ENCODE measurements at places on chromosomes 3 and 15.
A peak's percentile ranks its signal among the peaks of the same experiment; 100 is the strongest.

DNA sequence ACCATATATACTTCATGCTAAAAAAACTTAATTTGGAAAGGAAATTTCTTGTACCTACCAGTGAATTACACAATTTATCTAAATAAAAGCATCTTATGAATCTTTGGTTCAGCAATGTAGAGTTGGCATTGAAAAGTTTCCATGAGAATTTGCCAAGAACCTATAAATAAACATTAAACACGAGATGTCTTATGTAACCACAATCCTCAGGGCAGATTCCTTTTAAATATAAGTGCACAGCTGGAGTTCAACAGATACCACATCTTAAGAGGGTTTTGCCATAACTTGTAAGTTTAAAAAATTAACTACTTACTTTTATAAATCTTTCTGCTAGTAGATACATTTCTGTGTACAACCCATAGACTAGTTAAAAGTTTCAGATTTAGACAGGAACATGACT, 499.3 kb upstream of the ARRDC4 start:
- DNase-seq, result no peak

DNA sequence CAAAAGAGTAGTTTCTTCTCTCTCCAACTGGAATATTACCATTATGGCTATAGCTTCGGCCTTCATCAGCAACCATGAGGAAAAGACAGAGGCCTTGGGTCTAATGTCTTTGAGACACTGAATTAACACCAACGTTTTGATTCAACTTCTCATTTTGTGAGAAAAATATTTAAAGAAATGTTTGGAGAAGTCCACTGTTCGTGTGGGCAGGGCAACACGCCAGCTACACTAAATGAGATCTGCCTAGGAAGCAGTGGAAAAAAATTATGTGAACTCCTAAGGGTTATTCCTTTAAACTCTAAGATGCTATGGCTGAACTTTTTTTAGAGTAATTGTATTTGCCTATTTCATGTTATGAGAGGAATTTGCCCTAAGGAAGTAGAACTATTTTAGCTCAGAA, 41.8 kb downstream of the NCEH1 start:
- no peak for DNase-seq

DNA sequence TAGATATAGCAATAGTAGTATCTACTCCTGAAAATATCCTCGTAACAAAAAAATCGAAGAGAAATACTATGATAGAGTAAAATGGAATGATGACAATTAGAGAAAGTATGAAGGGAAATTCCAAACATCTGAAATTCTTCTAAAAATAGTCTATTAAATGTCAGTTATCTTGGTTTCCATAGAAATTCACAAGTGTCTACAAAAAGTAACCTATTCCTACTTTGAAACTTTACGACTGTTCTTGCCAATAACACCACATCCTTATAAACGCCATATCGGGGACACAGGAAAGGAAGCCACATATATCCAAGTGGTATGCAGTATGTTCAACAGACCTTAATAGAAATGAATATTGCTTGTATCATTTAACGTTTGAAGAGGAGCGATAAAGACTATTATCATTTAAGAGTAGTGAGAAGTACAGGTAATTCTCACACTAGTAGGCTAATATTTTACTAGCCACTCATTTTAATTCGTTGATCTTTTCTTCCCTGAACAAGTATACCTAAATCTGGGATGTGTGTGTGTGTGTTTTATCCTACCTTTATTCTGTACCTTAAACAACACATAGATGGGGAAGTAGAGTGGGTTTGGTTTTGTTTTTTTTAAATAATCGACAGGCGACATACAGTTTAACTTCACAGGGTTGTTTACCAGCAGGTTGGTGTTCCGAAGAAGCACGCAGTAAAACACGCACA, 1.2 kb downstream of the GPR176 start:
- no peak for DNase-seq

GRCh38 chr3:53216723-53217122, 39.1 kb downstream of the TKT start:
- no peak for DNase-seq

GRCh38 chr3:191695815-191696153, 234.8 kb downstream of the PYDC2 start:
- no peak for DNase-seq

DNA sequence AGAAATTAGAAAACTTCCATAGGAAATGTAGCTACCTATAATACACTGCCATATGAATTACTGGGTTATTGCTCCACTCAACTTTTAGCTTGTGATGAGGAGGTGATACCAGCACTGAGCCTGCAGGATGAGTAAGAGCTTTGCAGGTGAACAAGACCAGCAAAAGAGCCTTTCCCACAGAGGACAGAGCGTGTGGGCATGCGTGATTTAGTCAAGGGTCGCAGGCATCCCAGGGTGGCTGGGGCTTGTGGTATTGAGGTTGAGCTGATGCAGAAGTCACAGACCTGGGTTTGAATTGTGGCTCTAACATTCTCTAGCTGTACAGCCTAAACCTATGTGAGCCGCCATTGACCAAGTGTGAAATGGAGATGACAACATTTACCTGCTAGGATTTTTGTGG, 5.6 kb downstream of the NRROS start:
- no peak for DNase-seq

DNA sequence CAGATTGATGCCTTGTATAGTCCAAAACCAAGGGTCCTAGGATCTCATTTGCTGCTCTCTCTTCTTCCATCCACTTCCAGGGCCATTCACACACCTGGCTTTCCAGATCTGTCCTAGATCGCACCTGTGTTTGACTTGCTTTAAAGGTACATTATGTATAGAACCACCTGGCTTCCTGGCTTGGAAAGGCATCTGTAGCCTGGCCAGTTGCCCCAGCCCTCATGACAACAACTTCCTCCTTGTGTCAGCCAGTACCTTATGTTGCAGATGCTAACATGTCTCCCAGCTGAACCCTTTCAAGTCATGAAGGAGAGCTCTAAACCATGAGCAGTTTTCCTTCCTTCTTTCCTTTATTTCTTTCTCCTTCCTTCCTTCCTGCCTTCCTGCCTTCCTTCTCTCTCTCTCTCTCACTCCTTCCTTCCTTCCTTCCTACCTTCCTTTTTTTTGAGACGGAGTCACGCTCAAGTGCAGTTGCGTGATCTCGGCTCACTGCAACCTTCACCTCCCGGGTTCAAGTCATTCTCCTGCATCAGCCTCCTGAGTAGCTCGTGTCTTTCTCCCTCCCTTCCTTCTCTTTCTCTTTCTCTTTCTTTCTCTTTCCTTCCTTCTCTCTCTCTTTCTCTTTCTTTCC, 2.5 kb upstream of the HTR3C start:
- DNase-seq, result no peak

- DNase-seq, result no peak
Measured at GRCh38 chr3:107676469-107677309, 153.9 kb downstream of the BBX start.

DNA sequence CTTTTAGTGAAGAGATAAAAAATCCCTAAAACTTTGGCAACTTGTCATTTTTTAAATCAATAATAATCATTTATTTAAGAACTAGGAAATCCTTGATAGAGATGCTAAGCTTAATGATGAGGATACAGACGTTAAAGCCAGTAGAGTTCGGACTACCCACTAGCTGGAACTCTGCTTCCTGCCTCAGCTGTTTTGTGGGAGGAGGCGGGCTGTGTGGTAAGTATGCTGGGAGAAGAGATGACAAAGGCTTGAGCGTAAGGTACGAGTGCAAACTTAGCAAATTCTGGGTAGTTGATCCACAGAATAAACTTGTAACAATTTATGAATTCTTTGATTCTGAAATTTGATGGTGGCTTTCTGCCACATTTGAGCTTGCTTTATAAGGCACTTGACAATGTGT, 111.2 kb upstream of the NANOGP8 start:
- no peak for DNase-seq

DNA sequence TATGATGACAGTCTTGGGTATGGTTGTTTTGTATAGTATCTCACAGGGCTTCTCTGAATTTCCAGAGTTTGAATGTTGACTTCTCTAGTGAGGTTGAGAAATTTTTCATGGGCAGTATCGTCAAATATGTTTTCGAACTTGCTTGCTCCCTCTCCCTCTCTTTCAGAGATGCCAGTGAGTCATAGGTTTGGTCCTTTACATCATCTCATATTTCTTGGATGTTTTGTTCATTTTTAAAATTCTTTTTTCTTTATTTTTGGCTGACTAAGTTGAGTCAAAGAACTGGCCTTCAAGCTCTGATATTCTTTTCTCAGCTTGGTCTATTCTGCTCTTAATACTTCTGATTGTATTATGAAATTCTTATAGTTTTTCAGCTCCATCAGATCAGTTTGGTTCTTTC, 282.3 kb upstream of the NECTIN3 start:
- no peak for DNase-seq

GRCh38 chr3:140207541-140207940, 272.6 kb downstream of the CLSTN2 start:
- no peak for DNase-seq

- no peak for DNase-seq
Measured at GRCh38 chr3:77039606-77040171, at the start of gene ROBO2. ROBO2 (plus strand) TSS chr3:77040099; CDS start chr3:77040786, 687 bp downstream.

- DNase-seq, result no peak
Measured at GRCh38 chr15:73282567-73283365, 86.0 kb downstream of the HCN4 start.

- no peak for DNase-seq
Measured at GRCh38 chr3:145673838-145674237, 487.1 kb downstream of the PLOD2 start.

- no peak for DNase-seq
Measured at GRCh38 chr3:154795582-154795981, 284.5 kb upstream of the MME start.

DNA sequence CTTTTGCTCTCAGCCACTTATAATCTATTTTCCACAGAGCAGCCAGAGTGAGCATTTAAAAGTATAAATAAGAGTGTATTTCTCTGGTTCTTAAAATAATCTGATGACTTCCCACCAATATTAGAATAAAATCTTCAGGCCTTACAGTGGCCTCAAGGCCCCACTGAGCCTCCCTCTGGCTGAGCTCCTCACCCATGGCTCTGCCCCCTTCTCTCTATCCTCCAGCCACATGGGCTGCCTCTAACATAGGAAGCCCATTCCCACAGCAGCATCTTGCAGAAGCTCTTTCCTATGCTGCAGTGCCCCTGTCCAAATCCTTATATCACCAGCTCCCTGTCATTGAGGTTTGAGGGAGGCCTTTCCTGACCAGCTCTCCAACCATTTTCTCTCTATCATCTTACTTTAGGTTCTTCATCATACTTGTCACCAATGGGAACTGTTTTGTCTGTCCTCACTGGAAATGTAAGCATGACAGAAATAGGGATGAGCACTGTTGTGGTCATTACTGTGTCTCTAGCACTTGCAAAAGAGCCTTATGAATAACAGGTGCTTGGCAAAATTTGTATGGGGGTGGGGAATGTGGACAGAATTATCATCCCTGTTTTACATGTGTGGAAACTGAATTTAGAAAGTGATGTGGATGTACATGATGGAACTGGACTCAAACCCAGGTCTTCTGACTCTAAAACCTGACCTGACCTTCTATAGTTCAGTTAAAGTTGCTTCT, 250.6 kb downstream of the NR1D2 start:
- no peak for DNase-seq

GRCh38 chr3:23751212-23751723, 54.5 kb upstream of the UBE2E1 start:
- no peak for DNase-seq

- no peak for DNase-seq
Measured at GRCh38 chr15:95888762-95889161, 441.7 kb upstream of the NR2F2 start.

- no peak for DNase-seq
Measured at GRCh38 chr15:44397869-44398268, 29.6 kb upstream of the CTDSPL2 start.

DNA sequence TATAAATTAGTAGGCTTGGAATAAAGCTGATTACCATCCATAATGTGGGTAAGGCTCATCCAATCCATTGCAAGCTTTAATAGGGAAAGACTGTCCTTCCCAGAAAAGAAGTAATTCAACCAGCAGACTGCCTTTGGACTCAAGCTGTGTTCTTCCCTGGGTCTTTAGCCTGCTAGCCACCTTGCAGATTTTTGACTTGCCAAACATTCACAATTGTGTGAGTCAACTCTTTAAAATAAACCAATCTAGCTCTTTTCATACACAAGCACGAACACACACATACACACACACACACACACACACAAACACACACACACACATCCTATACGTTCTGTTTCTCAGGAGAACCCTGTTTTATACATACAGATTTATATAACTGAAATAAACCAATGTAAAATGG, 248.1 kb downstream of the NAALADL2 start:
- DNase-seq, result peak; percentile 45

DNA sequence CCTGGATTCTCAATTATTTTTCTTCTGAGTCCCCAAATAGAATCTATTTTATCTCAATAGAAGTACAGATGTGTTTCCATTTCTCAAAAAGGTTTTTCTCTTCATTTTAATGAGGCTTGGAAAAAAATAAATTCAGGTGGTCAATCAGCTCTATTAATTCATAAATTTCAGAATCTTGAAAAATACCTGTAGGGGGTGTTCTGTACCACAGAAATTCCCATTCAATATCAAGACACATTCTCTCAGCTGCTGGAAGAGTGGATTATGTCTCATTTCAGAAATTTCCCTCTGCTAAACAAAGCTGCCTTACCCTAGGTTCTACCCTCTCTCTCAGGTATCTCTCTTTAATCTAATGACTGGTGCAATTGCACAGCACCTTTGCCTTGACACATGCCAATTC, 1121.2 kb downstream of the SI start:
- no peak for DNase-seq

DNA sequence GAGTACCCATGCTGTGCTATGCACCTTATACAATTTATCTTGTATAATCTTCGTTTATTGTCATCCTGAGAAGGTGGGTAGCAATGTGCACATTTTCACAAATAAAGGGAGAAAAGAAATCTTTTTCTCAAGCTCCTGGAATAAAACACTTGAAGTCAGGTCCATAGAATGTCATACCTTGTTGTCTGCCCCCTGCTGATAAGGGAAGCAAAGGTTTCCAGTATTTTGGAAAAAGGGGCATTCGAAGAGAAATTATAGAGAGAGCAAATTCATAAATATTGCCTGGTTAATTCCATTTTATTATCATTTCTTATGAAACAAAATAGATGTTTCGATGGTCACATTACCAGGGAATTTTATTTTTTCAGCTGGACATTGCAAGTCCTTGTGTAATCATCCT, 277.8 kb downstream of the RAP2B start:
- DNase-seq, result no peak

DNA sequence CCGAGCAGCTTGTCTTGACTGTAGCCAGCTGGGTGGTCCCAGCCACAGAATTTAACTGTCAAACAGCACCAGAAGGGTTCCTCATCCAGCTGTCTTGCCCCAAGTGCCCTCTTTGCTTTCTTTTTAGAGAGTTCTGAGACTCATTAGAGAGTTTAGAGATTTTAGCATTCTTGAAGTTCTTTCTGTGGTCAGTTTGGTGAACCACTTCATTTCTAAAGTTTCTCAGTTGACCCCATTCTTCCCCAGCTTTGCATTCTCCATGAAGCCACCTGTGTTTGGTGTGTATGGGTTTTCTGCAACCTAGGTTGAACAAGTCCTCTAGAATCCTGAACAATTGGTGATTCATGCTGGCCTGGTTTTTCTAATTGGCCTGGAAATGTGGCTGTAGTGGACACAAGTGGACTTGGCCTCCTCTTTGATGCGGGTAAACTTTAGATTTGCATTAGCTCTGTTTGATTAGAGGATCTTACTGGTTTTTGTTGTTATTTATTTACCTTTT, 33.7 kb downstream of the FLNB start:
- DNase-seq, result no peak

GRCh38 chr15:62524848-62525247, 359.8 kb upstream of the C2CD4B start:
- DNase-seq, result no peak

All from brain pericyte (primary cell).